ENCODE measurements at places on chromosomes 7 and 10. TPM values are rescaled to one million over a fixed set of nuclear protein-coding genes. Genes with fewer than 3 reads are reported as not detected.

DNA sequence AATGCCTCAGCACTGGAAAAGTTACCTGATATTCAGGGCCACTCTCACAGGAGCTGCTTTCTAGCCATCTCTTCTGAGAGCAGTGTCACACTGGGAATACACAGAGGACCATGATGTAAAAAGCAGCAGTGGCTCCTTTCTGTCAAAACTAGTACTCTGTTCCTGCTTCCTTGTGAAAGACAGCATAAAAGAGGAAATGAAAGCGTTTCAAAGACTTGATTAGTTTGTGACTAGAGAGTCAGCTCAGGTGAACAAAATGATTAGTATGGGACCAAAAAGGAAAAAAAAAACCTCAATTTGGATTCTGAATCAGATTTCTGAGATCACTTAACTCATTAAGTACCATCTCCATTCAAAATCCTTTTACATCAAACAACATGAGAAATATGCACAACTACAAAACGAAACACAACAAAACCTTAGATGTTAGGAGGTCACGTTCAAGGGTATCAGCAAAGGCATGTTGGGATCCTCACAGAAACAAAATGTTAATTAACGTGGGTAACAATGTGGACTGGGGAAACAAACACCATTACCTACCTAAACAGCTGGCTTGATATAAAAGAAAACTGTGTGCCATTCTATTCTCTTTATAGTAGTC, 103.7 kb downstream of the MACC1 start:
- DNase-seq = no peak

DNA sequence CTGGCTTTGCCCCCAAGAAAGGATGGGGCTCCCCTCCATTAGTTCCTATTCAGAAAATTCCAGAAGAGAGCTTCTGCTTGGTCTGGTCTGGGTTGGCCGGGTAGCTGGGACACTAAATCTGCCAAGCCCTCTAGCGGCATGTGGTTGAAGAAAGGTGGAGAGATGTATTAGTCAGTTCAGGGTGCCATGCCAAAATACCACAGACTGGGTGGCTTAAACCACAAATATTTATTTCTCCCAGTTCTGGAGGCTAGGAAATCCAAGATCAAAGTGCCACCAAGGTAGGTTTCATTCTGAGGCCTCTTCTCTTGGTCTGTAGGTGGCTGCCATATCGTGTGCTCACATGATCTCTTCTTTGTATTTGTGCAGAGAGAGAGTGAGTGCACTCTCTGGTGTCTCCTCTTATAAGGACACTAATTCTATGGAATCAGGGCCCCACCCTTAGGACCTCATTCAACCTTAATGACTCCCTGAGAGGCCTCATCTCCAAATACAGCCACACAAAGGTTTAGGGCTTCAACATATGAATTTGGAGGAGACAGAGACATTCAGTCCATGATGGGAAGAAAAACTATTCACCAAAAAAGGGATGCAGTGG, 38.7 kb upstream of the MTPAP start:
- no peak for DNase-seq

- DNase-seq = no peak
Measured at GRCh38 chr10:76009531-76009930, 578.1 kb downstream of the LRMDA start.

DNA sequence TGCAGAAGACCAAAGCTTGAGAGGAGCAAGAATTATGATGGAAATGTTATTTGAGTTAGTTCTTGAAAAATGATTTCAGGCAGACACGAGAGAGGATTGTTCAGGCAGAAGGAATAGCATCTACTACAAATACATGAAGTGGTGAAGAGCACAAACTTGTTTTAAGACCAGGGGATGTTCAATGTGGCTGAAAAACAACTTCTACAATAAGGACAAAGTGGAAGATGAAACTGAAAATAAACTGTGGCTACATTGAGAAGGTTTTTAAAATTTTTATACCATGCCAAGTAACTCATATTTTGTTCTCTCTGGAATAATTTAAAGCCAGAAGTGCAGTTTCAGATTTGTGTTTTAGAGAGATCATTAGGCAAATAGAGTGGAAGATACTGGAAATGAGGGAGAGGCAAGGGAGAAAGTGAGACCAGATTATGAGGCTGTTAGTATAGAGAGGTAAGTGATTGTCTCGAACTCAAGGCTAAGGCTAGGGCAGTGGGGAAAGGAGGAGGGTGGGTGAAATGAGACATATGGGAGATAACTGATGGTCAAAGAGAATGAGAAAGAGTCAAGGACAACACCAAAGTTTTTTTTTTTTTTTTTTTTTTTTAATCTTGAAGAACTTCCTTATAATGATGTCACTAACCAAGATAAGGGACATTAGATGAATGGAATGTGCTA, 115.4 kb downstream of the MDFIC start:
- no peak for DNase-seq

The WDR86 gene
- 26.3 TPM for polyA plus RNA-seq

DNA sequence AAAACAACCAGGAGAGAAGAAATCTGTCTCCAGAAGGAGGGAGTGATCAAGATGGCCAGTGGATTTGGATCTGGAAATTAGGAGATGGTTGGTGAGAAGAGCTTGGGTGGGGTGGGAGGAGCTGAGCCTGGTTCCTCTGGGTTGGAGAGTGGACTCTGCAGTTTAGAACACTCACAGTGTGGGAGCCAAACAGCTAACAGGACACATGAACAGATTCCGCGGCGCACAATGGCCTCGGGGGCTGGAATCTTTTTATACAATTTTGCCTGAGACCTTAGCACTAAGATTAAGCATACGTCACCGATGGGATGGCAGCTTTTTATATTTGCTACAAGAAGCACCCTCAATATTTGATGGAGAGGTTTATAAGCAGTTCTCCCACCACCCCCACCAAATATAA, 2.9 kb downstream of the ECHDC3 start:
- no peak for DNase-seq

The HPS6 gene
- polyA plus RNA-seq = 12.5 TPM

- no peak for DNase-seq
Measured at GRCh38 chr7:45140827-45141226, 16.8 kb upstream of the RAMP3 start.

- DNase-seq = no peak
Measured at GRCh38 chr10:123808906-123809305, 82.7 kb downstream of the CPXM2 start.

DNA sequence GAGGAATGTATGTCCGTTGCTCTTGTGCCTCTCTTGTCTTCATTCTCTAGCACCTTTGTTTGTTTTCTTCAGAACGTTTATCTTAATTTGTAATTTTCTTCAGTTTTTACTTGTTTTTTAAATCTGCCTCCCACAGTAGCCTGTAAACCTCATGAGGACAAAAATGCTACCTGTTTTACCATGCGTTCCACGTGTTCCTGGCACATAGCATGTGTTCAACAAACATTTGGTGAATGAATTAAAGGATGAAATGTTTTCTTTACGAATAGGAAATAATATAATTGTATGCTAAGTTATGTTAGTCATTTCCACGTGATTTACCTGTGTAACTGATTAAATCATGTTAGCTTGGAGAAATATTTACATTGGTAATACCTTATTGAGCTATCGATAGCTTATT, 2.2 kb downstream of the RBM33 start:
- no peak for DNase-seq

- DNase-seq = no peak
Measured at GRCh38 chr7:12927635-12928434, 240.4 kb downstream of the ARL4A start.

GRCh38 chr10:5564537-5565204, 39.9 kb downstream of the CALML3 start:
- DNase-seq = no peak

DNA sequence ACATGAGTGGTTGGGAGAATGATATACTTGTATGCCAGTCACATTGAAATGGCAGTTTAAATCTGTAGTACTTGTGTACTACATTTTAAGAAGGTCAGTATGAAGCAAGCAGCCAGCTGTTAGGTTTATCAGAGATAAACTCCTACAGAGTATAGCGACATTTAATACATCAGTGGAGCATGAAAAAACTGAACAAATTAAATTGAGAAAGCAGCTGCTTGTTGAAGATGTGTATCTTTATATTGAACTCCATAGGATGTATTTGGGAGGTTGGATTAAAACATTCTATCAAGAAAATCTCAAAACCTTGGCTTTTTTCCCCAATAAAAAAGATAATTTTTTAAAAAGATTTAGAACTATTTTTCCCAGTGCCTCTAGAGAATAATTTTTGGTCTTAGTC, 47.8 kb downstream of the PHF14 start:
- DNase-seq = no peak

The CTBP2 gene
- 88.3 TPM for polyA plus RNA-seq

DNA sequence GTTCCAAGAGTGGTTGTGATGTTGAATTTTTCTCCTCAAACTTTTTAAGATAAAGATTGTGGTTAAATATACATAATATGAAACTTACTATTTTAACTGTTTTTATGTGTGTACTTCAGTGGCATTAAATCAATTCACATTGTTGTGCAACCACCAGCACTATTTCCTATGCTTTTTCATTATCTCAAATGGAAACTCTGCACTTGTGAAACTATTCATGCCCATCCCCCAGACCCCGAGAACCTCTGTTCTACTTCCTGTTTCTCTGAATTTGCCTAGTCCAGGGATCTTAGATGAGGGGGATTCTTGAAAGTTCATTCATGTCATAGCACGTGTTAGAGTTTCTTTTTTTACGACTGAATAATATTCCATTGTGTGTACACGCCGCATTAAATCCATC, 67.0 kb downstream of the WDR37 start:
- no peak for DNase-seq

The STEAP4 gene
- 0.31 TPM for polyA plus RNA-seq

The TMEM196 gene
- not detected for polyA plus RNA-seq

GRCh38 chr7:35430547-35431153, 176.8 kb upstream of the TBX20 start:
- DNase-seq = no peak

DNA sequence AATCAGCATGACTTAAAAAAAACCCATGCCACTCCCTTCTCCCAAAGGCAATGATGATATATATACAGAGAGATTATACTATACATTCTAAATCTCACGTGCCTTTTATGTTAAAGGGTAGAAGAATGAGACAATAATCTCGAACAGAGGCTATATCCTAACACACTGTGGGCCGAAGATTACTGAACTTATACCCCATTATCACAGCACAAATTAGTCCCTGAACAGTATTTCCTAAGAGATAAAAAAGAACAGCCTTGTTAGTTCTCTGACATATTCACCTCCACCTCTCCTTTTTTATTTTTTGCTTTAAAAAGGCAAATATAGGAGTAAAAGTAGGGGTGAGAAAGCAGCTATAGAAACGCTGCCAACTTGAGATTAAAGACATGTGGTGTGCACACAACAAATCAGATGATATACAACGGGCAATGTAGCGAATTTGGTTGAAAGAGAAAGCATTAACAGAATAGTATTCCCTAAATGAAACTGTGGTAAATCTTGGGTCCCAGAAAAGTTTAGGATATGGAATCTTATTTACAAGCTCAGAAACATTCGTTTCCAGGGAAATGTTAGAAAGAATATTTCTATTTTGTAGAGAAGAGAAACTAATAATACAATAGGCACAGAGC, 69.5 kb downstream of the JMJD1C start:
- no peak for DNase-seq

The NDUFB8 gene
- 201 TPM for polyA plus RNA-seq

The EZH2 gene
- 37.2 TPM for polyA plus RNA-seq

DNA sequence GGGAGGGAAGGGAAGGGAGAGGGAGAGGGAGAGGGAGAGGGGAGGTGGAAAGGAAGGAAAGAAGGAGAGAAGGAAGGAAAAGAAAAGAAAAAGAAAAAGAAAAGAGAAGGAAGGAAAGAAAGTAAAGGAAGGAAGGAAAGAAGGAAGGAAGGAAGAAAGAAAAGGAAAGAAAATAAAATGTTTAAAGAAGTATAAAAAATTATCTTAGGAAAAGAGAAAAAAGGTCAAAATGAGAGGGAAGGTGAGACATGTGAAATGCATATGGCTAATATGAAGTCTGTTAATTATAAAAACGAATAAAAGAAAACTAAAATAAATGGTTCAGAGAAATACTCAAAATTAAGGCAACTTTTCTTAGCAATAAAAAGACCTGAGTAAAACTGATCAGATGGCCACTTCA, 46.1 kb upstream of the ANLN start:
- DNase-seq = no peak

GRCh38 chr7:114825423-114825951, 96.4 kb upstream of the MDFIC start:
- no peak for DNase-seq

DNA sequence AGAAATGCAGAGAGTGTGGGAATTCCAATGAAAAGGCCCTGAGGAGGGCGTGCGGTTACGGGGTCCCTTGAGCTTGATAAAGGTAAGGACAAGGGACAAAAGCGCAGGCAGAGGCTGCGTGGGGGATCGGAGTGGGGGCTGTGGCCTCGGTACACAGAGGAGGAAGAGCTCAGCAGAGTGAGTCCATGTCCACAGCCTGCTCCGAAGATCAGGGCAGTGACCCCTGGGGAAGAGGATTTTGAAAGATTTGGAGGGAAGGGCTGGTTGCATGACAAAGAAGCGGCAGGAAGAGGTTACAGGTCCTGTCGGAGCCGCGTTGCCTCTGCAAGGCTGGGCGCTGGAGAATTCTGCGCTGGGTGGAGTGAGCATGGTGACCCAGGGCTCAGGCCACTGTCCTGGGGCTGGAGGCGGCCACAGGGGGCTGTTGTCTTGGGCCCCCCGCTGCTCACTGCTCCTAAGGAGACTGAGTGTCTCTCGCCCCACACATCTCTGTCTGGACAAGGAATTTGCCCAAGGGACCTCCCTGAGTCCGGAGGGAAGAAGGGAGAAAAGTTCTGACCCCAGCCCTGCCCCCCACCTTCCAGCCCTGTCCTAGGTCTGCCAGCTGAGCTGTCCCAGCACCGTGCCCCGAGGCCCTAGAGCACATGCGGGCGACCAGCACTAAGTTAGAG, 69.8 kb upstream of the INSIG1 start:
- no peak for DNase-seq

- no peak for DNase-seq
Measured at GRCh38 chr7:97204821-97205220, 87.3 kb downstream of the SDHAF3 start.

- no peak for DNase-seq
Measured at GRCh38 chr7:39130857-39131526, 153.3 kb downstream of the POU6F2 start.

- no peak for DNase-seq
Measured at GRCh38 chr10:44993922-44994751, 6.6 kb upstream of the ZNF22 start.

The HOXA7 gene
- polyA plus RNA-seq = 32.1 TPM

The NODAL gene
- polyA plus RNA-seq = 0.17 TPM

The ACTL6B gene
- not detected for polyA plus RNA-seq

The ARHGAP21 gene
- 93.2 TPM for polyA plus RNA-seq

The NKX1-2 gene
- polyA plus RNA-seq = 0.01 TPM

DNA sequence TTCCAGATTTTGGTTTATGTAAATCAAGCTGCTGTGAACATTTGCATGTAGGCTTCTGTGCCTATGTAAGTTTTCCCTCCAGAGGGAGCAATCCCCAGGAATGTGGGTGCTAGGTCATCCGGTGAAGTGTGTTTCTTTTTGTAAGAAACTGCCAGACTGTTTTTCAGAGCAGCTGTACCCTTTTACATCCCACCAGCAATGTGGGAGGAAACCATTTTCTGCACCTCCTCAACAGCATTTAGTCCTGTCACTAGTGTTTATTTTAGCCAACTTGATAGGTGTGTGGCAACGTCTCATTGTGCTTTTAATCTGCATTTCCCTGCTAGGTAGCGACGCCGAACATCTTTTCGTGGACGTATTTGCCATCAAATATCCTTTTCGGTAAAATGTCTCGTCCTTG, 395.7 kb upstream of the FOXK1 start:
- no peak for DNase-seq

- peak; percentile 47 for DNase-seq
Measured at GRCh38 chr7:149422162-149422913, 38.5 kb downstream of the ZNF777 start.

The SHTN1 gene
- 19.8 TPM for polyA plus RNA-seq
